ENCODE measurements at places on chromosomes 16 and 17. TPM values are rescaled to one million over a fixed set of nuclear protein-coding genes. Genes with fewer than 3 reads are reported as not detected.

DNA sequence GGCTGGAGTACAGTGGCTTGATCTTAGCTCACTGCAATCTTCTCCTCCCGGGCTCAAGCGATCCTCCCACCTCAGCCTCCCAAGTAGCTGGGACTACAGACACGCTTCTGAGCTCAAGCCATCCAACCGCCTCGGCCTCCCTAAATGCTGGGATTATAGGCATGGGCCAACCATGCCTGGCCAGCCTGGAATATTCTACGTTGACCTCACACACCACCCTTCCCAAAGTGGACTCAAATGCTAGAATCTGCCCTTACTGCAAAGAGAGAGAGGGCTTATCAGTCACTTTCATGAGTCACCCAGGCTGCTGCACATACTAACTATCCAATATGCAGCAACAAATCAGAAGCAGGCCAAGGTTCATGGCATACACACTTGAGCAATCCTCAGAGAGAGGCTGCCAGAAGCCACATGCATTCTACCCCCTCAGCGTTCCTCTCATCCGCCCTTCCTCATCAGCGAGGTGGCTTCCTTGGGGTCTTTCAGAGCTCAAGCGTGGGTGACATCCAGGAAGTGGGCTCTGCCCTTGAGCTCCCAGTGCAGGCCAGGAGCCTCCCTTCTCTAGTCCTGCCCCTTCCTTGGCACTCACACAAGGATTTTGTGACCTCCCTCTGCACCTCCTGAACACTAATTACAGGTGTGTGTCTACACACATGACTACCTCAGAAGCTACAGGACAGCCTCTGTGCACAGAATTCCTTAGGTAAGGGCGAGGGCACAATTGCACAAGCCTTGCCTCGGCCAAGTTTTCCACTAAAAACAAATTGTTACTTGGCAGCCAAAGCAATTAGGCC, 24.8 kb upstream of the SIAH1 start:
- DNase-seq, result no peak

DNA sequence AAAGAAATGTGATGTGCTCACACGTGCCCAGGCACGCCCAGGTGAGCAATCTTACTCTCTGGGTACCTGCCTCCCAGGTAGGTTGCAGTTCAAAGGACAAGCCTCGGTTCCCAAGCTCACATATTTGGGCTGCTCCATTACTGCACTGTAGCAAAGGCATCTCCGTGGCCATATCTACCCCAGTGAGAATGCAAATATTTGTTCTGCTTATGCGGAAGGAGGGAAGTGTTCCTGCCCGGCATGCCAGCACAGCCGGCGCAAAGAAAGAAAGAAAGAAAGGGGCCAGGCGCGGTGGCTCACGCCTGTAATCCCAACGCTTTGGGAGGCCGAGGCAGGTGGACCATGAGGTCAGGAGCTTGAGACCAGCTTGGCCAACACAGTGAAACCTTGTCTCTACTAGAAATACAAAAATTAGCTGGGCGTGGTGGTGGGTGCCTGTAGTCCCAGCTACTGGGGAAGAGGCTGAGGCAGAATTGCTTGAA, 30.7 kb downstream of the SLC43A2 start:
- no peak for DNase-seq

Gene PARN
- 31.2 TPM for total RNA-seq

Gene CYGB
- 34.3 TPM for total RNA-seq

Gene EPX
- total RNA-seq, result not detected

GRCh38 chr16:27499659-27500055, 50.1 kb downstream of the GTF3C1 start:
- DNase-seq, result no peak

- DNase-seq, result peak; percentile 88
Measured at GRCh38 chr17:35795007-35795870, at the start of gene MMP28. TSS of gene MMP28 (minus strand) at chr17:35795641. CDS start at chr17:35795377, 264 bp downstream.

Gene PIRT
- total RNA-seq, result not detected

Gene HOXB13
- total RNA-seq, result not detected

DNA sequence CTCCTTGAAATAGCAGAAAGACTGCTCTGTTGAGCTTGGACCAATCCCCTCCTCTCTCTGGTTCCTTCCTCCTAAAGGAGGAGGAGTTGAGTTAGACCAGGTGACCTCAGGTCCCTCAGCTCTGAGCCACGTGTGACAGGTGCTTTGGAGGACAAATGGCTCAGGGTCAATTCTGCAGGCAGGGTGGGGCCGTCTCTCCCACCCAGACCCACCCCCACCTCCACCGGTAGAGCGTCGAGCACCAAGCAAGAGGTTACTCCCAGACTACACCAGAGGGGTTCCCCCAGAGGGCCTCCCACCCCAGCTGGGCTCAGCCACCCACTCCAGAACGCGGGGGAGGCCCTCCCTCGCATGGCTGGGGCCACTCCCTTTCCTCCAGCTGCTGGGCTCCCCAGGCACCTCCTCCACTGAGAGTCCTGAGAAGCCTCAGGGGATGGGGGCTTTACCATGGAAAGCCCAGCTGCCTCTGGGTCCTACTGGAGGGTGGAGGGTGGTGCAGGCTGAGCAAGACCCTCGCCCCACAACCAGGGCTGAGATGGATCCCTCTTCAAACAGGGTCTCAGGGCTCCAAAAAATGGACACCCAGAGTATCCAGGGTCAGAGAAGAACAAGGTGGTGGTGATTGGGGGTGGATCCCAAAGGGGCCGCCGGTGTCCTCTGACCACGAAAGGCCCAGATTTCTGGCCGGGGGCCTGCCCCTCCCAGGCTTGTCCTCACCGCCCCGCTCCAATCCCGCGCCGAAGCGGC, 7.6 kb downstream of the MYO1C start:
- peak; percentile 85 for DNase-seq

GRCh38 chr16:69860233-69861231, 90.6 kb upstream of the CLEC18A start:
- DNase-seq, result no peak

Gene SEZ6
- not detected for total RNA-seq

GRCh38 chr17:29621751-29622194, 939 bp downstream of the CORO6 start:
- no peak for DNase-seq

Gene EFCAB5
- total RNA-seq, result 1.1 TPM

Gene ERAL1
- 24.4 TPM for total RNA-seq

Gene BAHCC1
- 23.3 TPM for total RNA-seq

GRCh38 chr16:13936596-13937081, 16.7 kb downstream of the ERCC4 start:
- no peak for DNase-seq

GRCh38 chr16:75311383-75311938, 60.0 kb upstream of the BCAR1 start:
- no peak for DNase-seq

Gene CALB2
- total RNA-seq, result 4.6 TPM

DNA sequence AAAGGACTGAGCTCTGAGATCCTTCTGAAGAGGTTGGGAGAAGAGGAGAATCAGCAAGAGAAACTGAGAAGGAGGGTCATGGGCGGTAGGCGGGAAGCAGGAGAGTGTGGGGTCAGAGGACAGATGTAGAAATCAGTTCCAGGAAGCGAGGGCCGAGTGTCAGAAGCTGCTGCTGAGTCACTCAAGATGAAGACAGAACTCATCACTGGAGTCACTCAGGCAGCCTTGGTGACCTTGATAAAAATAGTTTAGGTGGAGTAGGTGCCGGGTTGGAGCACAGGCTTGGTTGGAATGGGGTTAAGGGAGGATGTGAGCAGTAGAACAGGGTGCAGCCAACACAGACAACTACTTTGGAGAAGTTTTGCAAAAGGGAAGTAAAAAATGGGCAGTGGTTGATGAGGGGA, 6.1 kb upstream of the ITGAM start:
- no peak for DNase-seq

DNA sequence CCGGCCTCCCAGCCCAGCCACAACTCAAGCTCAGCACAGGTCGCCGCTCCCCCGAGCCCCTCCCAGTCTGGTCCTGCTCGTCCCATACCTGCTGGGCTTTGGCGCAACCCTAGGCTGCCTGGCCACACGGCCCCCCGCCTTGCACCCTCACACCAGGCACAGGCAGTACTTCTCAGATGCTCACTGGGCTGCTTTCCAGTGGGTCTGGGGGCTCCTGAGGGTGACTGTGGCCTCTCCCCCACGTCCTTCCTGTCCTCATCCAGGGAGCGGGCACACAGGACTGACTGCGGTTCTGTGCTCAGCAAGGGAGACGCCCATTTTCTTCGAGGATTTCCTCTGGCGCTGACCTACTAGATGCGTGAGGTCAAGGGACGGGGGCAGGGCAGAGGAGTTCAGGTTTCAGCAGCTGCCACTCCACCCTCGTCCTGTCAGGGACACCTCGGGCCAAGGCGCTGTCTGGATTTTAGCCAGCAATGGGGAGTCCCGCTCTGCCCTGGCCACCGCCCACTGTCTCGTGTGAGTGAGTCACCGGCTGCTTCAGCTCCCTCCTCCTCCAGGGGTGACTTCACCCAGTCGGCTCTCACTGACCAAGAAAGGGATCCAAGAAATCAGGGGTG, 115.8 kb downstream of the NPIPB11 start:
- peak; percentile 98 for DNase-seq

DNA sequence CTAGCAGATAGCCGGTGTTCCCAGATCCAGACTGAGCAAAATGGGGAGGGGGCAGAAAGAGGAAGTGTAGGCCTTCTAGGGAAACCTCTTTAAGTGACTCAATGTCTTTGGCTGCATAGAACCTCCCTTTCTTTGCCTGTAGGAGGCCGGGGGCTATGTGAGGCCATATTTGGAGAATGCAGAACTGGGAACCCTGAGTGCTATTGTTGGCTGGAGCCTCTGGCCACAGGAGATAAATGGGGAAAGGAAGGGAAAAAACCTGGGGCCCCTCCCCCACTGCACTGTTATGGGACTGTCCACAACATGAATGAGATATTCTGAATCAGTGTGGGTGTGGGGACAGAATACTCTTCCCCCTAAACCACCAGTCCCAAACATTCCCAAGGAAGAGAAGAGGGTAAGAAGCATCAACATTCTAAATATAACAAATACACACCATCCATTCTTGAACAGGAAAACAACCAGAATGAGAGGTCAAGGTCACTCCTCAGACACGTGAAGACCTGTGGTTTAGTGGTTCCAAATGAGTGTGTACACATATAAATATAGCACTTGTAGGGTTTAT, 2.4 kb downstream of the VPS25 start:
- DNase-seq, result no peak

Gene PTX4
- not detected for total RNA-seq

- DNase-seq, result no peak
Measured at GRCh38 chr17:59097876-59098275, 8.8 kb downstream of the TRIM37 start.

- no peak for DNase-seq
Measured at GRCh38 chr16:146646-147045, 5.8 kb upstream of the HBZ start.

Gene LUC7L3
- 105 TPM for total RNA-seq

DNA sequence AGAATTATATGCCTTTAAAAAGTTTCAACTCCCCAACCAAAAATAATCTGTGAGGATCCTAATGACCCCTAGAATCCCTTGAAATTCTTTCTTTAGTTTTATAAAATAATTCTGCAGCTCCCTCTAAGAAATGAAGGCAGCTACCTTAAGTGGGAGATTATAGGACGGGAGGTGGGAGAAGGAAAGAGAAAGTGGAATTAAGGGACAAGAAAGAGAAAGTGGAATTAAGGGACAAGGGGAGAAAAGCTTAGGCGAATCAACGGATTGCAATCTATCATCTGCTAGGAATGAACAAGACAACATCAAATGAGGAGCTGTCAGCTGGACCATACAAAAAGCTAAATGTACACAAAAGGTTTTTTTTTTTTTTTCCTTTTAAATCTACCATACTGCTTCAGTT, 262.0 kb downstream of the ZFHX3 start:
- DNase-seq, result no peak

DNA sequence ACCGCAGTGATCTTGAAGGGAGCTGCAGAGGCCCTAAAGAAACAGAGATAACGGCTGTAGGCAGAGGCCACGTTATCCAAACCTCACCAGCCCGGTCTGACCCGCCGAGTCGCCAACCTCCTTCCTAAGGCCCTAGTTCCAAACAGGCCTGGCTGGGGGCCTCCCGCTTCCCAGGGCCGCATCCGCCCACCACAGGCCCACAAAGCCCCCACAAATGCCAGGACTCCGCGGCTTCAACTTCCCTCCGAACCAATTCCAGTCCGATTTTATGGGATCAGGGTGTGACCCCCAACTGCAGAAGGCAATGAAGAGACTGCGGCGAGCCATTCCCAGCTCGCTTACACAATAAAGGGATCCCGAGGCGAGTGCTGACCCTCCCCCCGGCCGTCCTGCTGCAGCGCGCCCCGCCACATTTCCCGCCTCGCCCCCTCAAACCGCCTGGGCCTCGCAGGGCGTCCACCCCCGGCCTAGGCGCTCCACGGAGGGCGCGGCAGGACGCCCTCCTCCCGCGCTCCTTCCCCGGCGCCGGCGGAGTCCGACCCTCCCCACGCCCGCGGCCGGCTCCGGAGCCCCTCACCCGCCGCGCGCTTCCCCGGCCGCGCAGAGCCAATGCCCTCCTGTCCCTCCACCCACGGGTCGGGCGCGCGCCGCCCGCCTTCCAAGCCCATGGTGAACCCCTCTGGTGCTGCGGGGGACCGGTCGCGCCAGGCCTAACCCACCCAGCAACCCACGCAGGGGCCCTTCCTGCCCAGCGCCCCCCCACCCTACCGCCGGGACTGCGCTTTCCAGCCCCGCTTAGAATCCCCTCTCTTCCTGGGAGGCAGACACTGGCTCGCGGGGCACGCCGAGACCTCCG, 926 bp downstream of the MYH10 start:
- peak; percentile 68 for DNase-seq

GRCh38 chr17:49716668-49717364, 9.1 kb upstream of the SLC35B1 start:
- DNase-seq, result no peak

- no peak for DNase-seq
Measured at GRCh38 chr17:61131585-61131984, 268.1 kb upstream of the TBX2 start.

Gene SLC6A4
- total RNA-seq, result 72.9 TPM

Gene EIF4A3
- 56.0 TPM for total RNA-seq

GRCh38 chr17:1773696-1774181, 11.9 kb downstream of the SERPINF1 start:
- no peak for DNase-seq

DNA sequence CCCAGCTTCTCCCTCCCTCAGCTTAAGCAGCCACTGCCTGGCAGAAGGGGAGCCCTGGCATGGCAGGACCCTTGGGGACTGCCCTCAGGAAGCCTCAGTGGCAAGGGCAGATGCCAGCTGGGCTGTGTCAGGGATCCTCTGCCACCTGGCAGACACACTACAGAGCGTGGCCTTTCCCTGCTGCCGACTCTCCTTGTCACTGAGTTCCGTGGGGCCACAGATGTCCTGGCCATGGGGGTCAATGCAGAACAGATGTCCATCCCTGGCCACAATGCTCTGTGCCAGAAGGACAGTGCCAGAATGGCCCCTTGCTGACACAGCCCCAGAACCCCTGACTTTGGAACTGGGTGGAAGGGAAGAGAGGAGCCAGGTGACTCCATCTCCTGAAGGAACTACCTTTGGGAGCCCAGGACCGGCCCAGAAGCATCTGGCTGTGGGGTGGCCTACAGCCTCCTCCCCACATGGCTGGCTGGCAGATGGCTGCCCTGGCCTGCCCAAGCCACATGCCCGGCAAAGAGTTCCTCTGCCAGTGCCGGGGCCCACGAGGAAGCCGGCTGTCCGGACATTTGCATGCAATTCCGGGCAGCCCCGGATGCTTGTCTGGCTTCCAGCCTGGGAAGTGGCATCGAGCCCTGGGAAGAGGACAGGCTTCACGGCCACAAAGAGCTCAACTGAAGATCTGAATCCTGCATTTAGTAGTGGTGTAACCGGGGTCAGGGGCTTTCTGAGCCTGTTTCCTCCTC, 24.1 kb downstream of the NPTX1 start:
- DNase-seq, result no peak

Gene KRTAP4-6
- total RNA-seq, result not detected

- no peak for DNase-seq
Measured at GRCh38 chr17:31321481-31321880, at the start of gene EVI2A. TSS of gene EVI2A (minus strand) at chr17:31321622. CDS start at chr17:31319013, 2,609 bp downstream.

Gene SEBOX
- total RNA-seq, result not detected

All from upper lobe of right lung (tissue), 1 donor.